ENCODE measurements at places on chromosomes 3 and 15.

GRCh38 chr15:99202176-99202552 lies 47.2 kb downstream of the TTC23 start:
- no peak for DNase-seq

GRCh38 chr3:34016925-34017587 lies 218.6 kb downstream of the PDCD6IP start:
- DNase-seq: no peak

- no peak for DNase-seq
These were observed 43.6 kb downstream of the ROBO1 start for GRCh38 chr3:79724206-79724605.

DNA sequence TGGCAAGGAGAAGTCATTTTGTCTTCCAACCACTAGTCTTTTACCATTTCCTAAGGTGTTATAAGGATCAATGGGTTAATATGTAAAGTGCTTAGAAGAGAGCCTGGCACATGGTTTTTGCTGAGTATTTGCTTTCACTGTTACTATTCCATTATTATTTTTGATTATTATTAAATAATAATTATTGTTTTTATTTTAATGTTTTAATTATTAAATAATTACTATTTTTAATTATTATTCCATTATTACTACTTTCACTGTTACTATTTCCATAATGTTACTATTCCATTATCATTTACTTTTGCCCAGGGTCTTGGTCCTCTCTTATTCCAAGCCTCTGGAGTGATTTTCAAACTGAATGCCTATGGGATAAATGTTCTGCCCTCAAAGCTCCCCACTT lies 48.5 kb downstream of the FSTL1 start:
- no peak for DNase-seq

DNA sequence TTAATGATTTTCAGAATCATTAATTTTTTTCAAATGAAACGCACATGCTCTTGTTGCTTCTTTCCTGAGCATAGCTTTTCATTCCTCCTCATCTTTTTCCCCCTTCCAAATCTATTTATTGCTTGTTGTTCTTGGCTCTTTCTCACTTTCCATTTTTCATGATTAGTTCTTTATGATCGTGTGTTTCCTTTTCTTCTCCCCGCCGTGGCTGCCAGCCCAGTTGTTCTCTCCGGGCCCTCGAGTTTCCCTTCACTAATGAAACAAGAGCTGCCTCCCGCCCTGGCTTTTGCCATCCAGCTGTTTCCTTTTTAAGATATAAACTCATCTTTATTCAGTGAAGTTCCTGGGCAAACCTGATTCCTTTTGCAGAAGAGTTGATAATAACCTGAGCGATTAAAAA lies 170.2 kb upstream of the NR2F2 start:
- DNase-seq: no peak

DNA sequence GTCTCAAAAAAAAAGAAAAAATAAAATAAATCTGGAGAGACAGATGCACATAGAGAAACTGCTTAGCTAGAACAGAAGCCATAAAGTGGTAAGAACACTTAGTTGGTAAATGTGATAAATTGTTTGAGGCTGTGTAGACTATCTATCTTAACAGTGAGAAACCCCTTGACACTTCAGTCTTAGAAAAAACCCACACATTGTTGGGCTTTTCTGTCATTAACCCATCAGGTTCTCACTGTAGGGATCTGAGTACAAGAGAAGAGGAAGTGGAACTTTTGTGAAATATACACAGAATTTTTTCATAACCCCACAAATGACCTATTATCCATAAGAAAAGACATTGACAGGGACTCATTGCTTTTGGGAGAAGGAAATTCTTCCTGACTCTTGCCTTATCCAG lies 24.4 kb downstream of the TP63 start:
- no peak for DNase-seq

DNA sequence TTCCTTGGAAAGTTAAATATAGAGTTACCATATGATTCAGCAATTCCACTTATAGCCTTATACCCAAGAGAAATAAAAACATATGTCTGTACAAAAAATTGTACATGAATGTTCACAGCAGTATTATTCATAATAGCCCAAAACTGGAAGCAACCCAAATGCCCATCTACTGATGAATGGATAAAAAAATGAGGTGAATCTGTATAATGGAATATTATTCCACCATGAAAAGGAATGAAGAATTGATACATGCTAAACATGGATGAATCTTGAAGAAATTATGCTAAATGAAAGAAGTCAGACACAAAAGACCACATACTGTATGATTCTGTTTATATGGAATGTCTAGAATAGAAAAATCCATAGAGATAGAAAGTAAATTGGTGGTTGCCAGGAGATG lies 61.4 kb downstream of the TTC23 start:
- DNase-seq: no peak
